Aorta (tissue), 5 donors: ENCODE measurements at places on chromosomes 16 and 17. TPM values are rescaled to one million over a fixed set of nuclear protein-coding genes. Genes with fewer than 3 reads are reported as not detected.

DNA sequence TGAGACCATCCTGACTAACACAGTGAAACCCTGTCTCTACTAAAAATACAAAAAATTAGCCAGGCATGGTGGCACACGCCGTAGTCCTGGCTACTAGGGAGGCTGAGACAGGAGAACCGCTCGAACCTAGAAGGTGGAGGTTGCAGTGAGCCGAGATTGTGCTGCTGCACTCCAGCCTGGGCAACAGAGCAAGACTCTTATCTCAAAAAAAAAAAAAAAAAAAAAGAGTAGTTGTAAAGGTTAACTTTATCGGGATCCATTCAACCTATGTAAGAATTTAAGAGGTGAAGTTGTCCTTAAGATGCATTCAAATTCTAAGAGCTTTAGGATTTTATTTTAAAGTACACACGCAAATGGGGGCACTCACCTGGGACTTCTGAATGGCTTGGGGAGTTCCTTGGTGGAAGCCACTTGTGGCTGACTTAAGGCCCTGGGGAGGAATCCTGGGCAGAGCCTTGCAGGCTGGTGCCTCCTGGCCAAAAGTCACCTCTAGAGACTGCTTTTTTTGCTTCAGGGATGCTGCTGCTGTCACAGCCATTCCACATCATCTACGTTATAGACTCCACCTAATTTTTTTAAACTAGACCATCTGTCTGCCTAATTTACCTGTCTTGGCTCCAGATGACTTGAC, 3.3 kb downstream of the CTCF start:
- no peak for DNase-seq

- no peak for DNase-seq
Measured at GRCh38 chr16:84782846-84783245, 36.9 kb upstream of the CRISPLD2 start.

GRCh38 chr16:1014221-1014620, 32.7 kb downstream of the SOX8 start:
- no peak for DNase-seq

DNA sequence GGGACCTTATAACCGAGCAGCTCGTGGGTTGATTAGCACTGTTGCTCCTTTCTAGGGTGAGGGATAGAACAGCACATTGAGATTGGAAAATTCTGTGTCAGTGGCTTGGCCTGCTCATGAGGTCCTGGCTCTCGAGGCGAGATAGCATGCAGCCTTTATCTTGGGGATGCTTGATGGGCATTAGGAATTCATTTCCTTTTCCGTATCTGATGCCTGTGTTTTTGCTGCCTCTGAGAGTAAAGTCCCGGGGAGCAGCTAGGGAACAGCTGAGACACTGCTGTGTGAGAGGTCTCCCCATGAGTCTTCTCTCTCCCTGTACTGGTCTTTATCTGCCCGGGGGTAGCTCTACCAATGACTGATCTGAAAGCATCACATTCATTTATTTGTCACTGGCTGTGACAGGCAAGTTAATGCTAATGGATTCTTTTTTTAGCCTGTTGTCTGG, 14.5 kb downstream of the MSI2 start:
- no peak for DNase-seq

The ARHGAP44 gene
- 7.4 TPM for total RNA-seq

The CD300LG gene
- 9.4 TPM for total RNA-seq

The KCNG4 gene
- not detected for total RNA-seq

DNA sequence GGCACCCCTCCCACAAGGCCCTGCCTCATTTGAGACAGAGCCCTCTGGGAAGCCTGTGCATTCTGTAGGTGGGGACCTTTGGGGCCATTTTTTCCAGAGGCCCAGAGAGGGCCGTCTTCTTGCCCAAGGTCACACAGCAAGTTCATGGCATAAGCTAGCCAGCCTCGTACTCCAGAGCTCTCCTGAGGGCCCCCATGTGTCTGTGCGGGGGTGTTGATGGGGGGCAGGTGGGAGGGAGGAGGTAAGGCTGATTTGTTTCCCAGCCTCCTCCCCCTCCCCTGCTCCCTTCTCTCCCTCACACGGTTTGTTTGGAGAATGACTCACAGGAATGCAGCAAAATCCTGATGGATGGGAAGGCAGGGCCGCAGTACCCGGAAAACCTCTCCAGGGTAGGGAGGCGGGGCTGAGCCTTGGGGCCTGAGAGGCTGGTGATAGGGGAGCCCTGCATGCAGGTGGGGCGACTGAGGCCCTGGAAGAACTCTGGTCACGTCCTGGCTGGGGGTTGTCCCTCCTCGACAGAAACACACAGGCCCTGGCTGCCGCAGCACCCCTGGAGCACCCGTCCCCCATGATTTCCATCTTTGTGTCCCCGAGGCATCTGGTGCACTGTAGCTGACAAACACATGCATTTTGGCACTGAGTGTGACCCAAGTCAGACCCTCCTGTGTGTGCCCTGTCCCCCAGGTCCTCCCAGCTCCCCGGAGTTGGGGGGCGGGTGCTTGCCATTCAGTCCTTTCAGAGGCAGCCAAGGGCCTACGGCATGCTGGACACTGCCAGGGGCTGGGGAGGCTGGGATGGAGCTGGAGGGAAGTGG, 29.7 kb downstream of the RAI1 start:
- DNase-seq = peak; percentile 90

The KRT24 gene
- total RNA-seq = not detected

GRCh38 chr16:53826658-53827057, 122.7 kb downstream of the FTO start:
- DNase-seq = no peak

DNA sequence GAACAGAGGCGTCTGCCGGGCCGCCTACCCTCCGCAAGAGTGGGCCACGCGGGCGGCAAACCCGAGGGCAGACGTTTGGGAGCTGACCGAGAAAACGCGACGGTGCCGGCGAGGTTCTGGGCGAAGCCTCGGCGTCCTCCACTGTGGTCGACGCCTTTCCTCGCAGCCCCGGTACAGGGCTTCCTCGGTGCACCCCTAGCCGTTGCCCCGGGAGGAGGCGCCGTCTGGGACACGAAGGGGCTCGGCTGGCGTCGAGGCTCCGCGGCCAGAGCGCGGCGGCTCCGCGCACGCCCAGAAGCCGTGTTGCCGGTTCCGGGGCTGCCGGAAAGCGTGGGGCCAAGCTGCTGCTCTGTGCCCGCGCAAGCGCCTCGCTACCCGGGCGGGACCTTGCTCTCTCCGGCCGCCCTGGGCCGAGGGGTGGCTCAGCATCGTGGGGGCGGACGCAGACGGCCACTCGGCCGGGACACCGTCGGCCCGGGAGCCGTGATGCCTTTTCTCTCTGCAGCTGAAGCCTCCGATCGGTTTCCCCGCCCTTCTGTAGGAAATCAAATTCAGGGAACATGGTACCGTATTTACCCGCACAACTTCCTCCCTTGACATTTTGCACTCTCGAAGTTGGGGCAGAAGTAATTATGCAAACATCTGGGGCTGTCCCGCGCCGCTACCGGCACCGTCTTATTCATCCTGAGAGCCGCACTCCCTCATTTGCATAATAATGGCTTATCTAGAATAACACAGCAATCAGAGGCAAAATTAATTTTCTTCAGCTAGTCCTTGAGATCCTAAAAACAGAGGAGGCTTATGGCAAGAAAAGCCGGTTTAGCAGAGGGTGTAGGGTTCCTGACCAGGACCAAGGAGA, 7.3 kb upstream of the CBX8 start:
- DNase-seq = no peak

DNA sequence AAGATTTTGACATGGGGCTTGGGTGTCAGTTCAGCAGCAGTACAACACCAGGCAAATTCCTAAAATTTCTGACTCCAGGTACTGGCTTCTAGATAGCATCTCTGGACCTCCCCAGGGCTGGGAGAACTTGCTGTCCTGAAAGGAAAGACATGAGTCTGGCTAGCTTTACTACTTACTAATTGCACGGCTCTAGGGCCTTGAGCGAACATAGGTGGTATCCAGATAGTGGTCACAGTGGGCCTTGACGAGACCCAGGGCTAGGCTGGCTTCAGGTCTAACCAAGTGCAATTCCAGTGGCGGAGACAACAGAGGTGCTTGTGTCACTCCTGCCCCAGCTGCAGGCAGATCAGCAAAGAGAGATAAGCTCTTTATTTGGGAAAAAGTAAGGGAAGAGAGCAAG, 16.4 kb upstream of the SLC13A5 start:
- no peak for DNase-seq

The SMIM36 gene
- total RNA-seq = not detected

GRCh38 chr17:8438441-8438840, 2.8 kb downstream of the NDEL1 start:
- no peak for DNase-seq

The SYCE1L gene
- 1.8 TPM for total RNA-seq

The AANAT gene
- not detected for total RNA-seq

The VASN gene
- 120 TPM for total RNA-seq

The CES1 gene
- total RNA-seq = 92.8 TPM

GRCh38 chr16:66446737-66447136, 19.6 kb downstream of the BEAN1 start:
- no peak for DNase-seq

DNA sequence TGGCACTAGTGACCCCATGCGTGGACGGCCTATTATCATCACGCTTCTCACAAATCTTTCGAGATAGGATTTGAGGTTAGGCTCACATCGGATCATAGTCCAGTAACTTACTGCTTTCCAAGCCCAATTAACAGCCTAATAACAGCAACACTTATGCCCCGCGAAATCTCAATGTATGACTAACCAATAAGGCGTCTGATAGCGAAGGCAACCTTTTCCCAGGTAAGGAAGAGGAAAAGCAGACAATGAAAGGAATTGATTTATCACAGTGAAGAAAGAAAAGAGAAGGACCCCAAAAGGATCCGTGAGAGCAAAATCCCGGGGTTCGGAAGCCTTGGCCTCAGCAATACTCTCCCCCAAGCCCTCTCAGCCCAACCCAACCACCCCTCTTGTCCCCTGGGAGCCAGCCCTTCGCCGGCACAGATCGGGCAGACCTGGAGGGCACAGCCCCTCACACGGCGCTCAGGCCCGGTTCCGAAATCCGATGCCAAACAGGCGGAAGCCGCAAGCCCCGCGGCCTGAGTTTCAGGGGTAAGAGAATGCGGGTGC, 534 bp downstream of the GPATCH8 start:
- peak; percentile 79 for DNase-seq

The CTRL gene
- 0.84 TPM for total RNA-seq

- DNase-seq = no peak
Measured at GRCh38 chr16:67129422-67129821, 19.7 kb downstream of the PHAF1 start.

GRCh38 chr17:30340801-30341356, 7.0 kb upstream of the TMIGD1 start:
- no peak for DNase-seq

DNA sequence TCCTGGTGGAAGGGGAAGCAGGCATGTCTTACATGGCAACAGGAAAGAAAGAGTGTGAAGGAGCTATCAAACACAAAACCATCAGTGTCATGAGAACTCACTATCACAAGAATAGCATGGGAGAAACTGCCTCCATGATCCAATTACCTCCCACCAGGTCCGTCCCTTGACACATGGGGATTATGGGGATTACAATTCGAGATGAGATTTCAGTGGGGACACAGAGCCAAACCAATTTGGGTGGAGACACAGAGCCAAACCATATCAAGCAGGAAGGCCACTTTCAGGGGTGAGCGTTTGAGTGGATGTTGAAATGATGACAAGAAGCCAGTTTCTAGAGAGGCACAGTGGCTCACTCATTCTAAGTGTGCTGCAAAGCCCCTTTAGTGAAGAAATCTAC, 143.8 kb downstream of the CPPED1 start:
- DNase-seq = no peak

GRCh38 chr17:42743595-42744282, 1.1 kb downstream of the EZH1 start:
- no peak for DNase-seq

- DNase-seq = no peak
Measured at GRCh38 chr16:65843941-65844340, 522.5 kb upstream of the CDH5 start.

GRCh38 chr16:8845699-8846298, 23.0 kb downstream of the CARHSP1 start:
- DNase-seq = no peak

GRCh38 chr16:49441366-49441780, 67.8 kb downstream of the C16orf78 start:
- peak; percentile 56 for DNase-seq

DNA sequence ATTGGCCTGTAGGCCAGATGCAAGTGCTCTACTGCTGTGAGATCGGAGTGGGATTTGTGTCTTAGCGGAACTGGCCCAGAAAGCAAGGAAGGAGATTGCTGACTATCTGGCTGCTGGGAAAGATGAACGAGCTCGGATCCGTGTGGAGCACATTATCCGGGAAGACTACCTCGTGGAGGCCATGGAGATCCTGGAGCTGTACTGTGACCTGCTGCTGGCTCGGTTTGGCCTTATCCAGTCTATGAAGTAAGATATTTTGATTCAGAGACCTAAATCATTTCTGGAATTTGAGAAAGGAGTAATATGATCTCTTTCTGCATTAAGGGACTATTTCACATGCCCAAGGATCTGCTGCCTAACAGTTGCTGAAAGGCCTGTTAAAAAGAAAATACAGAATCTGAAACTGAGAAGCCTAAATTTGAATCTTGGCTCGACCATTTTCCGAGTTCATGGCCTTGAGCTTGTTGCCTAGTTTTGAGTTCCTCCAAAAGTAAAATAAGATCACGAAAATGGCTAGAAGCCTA, 21.1 kb downstream of the IST1 start:
- no peak for DNase-seq

- DNase-seq = no peak
Measured at GRCh38 chr17:43467981-43468581, 15.7 kb upstream of the DHX8 start.

The SLC6A4 gene
- 0.45 TPM for total RNA-seq

- no peak for DNase-seq
Measured at GRCh38 chr17:21375162-21375560, 996 bp upstream of the KCNJ12 start.

- DNase-seq = no peak
Measured at GRCh38 chr16:66592814-66593213, 11.7 kb upstream of the CMTM3 start.

GRCh38 chr17:72122010-72122764, 1.4 kb downstream of the SOX9 start:
- DNase-seq = no peak

The TPSAB1 gene
- 38.0 TPM for total RNA-seq

The KRTAP4-9 gene
- not detected for total RNA-seq

The EVPLL gene
- not detected for total RNA-seq

- DNase-seq = no peak
Measured at GRCh38 chr16:7482032-7482431, 149.4 kb downstream of the RBFOX1 start.
